H9 (cell line): ENCODE measurements at places on chromosomes 13 and 19.
A peak's percentile ranks its signal among the peaks of the same experiment; 100 is the strongest.

- no peak for DNase-seq
Observed at GRCh38 chr13:65456150-65456912, 1773.8 kb downstream of the PCDH9 start.

- DNase-seq = no peak
Observed at GRCh38 chr19:15584095-15584494, 30.9 kb upstream of the CYP4F8 start.

- no peak for DNase-seq
Observed at GRCh38 chr19:38429055-38429810, 3.2 kb upstream of the RASGRP4 start.

GRCh38 chr13:26976313-26976712 lies 195.3 kb downstream of the USP12 start:
- no peak for DNase-seq

DNA sequence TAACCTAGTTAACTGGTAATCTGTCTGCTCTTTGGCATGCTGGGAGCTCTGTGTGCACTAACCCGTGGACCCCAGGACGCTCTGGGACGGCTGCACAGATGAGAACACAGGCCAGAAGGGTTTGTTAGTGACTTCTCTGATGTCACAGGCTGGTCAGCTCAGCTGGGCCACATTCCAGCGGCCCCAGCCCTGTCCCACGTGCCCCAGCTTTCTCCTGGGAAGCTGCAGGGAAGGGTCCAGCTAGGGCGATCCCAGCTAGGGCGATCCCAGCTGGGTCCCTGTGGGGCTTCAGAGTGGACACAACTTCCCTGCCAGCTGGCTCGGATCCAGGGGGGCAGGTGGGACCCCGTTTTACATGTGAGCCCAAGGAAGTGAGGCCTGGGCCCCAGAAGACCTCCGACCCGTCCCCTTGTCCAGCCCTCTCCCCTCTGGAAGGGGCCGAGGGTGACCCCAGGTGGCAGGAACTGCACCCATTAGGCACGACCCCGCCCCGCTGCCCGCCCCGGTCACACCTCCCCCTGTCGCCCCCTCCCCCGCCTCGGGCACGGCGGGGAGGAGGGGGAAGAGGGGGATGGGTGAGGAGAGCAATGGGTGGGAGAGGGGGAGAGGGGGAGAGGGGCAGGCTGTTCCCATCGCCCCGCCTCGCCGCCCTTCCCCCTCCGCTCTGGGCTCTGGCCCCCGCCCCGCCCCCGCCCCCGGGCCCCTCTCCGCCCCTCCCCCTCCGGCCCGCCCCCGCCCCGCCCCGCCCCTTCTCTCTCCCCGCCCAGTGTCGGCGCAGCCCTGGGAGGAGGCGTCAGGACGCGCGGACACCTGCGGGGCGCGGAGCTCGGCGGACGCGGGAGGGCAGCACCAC lies 75.2 kb upstream of the MCF2L start:
- DNase-seq = peak; percentile 88

GRCh38 chr13:25375727-25376358 lies 4.1 kb downstream of the ATP8A2 start:
- peak; percentile 61 for DNase-seq

DNA sequence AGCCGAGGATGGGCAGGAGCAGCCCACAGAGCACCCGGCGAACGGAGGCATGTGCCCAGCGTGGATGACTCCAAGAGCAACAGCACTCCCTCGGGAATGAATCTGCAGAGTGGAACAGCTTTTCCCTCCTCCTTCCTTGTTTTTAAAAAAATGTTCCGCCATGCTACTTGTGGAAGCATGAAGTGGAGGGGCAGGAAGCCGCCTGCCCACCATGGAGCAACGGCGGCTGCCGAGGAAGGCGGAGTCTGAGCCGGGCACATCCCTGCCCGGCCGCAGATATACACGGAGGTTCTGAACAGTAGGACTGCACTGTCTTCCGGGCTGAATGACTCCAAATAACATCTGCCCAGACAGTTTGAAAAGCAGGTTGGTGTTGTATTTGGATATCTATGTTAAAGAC lies 65.2 kb downstream of the SOX1 start:
- no peak for DNase-seq

GRCh38 chr13:47588676-47589075 lies 412.4 kb downstream of the SUCLA2 start:
- DNase-seq = no peak

- DNase-seq = no peak
Observed at GRCh38 chr19:29171525-29171924, 41.4 kb downstream of the UQCRFS1 start.

DNA sequence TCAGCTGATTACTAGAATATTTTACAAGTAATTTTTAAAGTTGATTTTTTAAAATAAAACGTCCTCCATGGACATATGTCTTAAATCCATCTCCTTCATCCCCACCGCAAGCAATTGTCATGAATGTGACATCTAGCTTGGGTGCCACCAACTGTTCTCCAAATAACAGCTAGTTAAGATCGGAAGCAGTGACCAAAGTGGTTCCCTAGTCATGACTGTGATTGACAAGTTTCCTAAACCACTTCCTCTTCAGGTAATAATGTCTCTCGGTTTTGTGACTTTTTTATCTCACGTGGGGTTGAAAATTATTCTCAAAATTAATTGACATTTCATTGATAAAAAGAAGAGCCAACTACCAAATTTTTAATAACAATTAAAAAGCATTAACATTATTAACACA lies 135.3 kb upstream of the MIR17HG start:
- DNase-seq = no peak

- peak; percentile 34 for DNase-seq
Observed at GRCh38 chr13:94710065-94710781, 2.1 kb downstream of the SOX21 start.

- no peak for DNase-seq
Observed at GRCh38 chr13:62087124-62087523, 671.5 kb upstream of the PCDH20 start.
